ENCODE measurements at places on chromosomes 1 and 21. TPM values are rescaled to one million over a fixed set of nuclear protein-coding genes. Genes with fewer than 3 reads are reported as not detected.

TRAF3IP3 gene
- total RNA-seq: not detected

APP gene
- total RNA-seq: 266 TPM

PTGFR gene
- total RNA-seq: 11.1 TPM

EPS8L3 gene
- total RNA-seq: not detected

GPR61 gene
- total RNA-seq: not detected

MSH4 gene
- not detected for total RNA-seq

RPTN gene
- not detected for total RNA-seq

SPRR5 gene
- not detected for total RNA-seq

NCAM2 gene
- total RNA-seq: 2.5 TPM

IQGAP3 gene
- 20.7 TPM for total RNA-seq

NBPF6 gene
- 0.13 TPM for total RNA-seq

SPATA17 gene
- total RNA-seq: 3.4 TPM

ADORA3 gene
- not detected for total RNA-seq

VHLL gene
- not detected for total RNA-seq

MAP7D1 gene
- total RNA-seq: 104 TPM

ILDR2 gene
- total RNA-seq: not detected

IFNGR2 gene
- 66.8 TPM for total RNA-seq

BRINP3 gene
- not detected for total RNA-seq

CLDN14 gene
- total RNA-seq: not detected

PGLYRP4 gene
- total RNA-seq: not detected

CLCA1 gene
- not detected for total RNA-seq

IBA57 gene
- total RNA-seq: 2.0 TPM

CFHR3 gene
- total RNA-seq: not detected

DEPDC1 gene
- 36.5 TPM for total RNA-seq

ZNF695 gene
- 6.1 TPM for total RNA-seq
